Neural progenitor cell (in vitro differentiated cells): ENCODE measurements at places on chromosomes 1 and 21.

- no peak overlapping the region for H3K4me3 ChIP-seq
- H3K4me1 ChIP-seq, result no peaks in the 10 kb centered on the region
- DNase-seq, result peak; percentile 44
- H3K36me3 ChIP-seq, result no peaks in the 10 kb centered on the region
- peaks cover 100% of the 10 kb centered on the region for H3K27me3 ChIP-seq
- H3K27ac ChIP-seq, result no peak overlapping the region
Observed at GRCh38 chr1:220895412-220895946, 16.2 kb downstream of the HLX start.

DNA sequence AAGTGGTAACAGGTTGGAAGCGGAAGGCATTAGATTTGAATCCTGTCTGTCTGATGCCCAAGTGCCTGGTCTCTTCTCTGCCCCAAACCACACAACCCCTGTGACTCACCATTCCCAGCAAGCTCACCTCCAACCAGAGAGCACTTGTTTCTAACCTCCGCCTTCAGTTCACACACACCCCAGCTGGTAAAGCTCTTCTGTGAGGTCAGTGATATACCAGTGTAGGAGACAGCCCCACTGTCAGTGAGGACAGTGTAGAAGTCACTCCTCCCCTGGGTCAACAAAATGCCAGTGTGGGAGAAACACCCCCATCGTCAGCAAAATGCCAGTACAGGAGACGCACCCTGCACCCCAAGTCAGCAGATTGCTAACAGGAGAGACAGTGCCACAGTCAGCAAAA is 2.6 kb downstream of the RIMS3 start:
- H3K4me3 ChIP-seq, result no peak overlapping the region
- no peaks in the 10 kb centered on the region for H3K36me3 ChIP-seq
- H3K4me1 ChIP-seq, result peaks cover 17% of the 10 kb centered on the region
- H3K27me3 ChIP-seq, result no peaks in the 10 kb centered on the region
- no peak for DNase-seq
- H3K27ac ChIP-seq, result no peak overlapping the region

DNA sequence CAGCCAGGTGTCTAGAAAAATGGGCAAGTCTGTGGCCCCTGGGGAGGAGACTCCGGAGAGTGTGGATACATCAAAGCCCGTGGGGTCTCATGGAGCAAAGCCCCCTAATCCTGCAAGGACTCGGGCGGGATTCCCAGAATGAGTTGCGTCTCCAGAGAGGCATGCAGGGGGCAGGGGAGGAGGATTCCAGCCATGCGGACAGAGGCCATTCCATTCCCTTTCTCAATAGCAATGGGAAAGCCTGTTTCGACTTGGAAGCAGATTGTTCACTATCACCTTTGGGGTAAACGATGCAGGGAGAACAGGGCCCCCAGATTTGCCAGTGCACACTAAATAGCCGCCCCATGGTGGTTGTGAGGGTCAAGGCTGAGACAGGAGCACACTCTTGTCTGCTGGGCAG is 15.4 kb upstream of the PRDM15 start:
- H3K27me3 ChIP-seq, result no peaks in the 10 kb centered on the region
- no peak overlapping the region for H3K27ac ChIP-seq
- peaks cover 38% of the 10 kb centered on the region for H3K4me1 ChIP-seq
- no peak for DNase-seq
- no peak overlapping the region for H3K4me3 ChIP-seq

DNA sequence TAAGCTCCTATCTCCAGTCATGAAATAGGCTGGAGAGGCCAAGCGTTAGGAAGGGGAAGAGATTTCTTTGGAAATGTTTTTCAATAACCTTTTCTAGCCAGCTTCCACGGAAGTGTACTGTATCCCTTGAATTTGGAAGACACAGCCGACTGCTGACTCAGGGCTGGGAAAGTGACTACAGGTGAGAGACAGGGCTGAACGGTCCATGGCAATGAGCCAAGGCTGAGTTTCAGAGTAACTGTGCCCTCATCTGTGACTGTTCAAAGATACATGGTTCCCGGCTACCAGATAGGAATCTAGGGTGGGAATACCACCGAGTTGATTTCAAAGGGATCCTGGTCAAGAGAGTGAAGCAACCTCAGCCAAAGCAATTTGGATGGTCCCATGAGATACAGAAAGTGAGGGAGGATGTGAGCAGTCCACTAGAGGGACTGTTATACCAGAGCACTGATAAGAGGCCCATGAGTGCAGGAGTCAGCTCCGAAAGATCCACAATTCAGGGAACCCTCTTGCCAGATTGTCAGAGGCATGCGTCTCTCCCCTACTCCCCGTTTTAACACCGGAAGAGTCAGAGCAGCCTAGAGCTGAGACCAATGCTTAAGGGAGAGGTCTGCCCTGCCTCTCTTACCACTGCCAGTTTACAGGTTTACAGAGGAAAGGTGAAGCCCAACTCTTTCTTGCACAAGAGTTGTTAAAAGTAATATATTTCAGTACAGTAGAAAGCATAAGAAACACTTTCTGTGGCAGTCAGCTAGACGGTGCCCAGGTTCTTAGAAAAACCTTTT is 3.2 kb upstream of the KRTAP19-8 start:
- no peak overlapping the region for H3K27ac ChIP-seq
- no peaks in the 10 kb centered on the region for H3K4me1 ChIP-seq
- H3K27me3 ChIP-seq, result no peaks in the 10 kb centered on the region

GRCh38 chr1:221795380-221795779 is 53.5 kb upstream of the DUSP10 start:
- DNase-seq, result no peak
- no peak overlapping the region for H3K4me3 ChIP-seq
- no peaks in the 10 kb centered on the region for H3K36me3 ChIP-seq
- H3K4me1 ChIP-seq, result no peaks in the 10 kb centered on the region
- no peak overlapping the region for H3K27ac ChIP-seq
- H3K27me3 ChIP-seq, result no peaks in the 10 kb centered on the region

GRCh38 chr1:63773815-63774616 is at the start of gene ROR1:
Gene ROR1, plus strand, starts transcription at chr1:63774017.
- H3K4me3 ChIP-seq, result peak within 1 kb of the TSS; percentile 86
- H3K27ac ChIP-seq, result peak within 1 kb of the TSS; percentile 88
- H3K4me1 ChIP-seq, result peaks cover 44% of the 10 kb centered on the region
- H3K27me3 ChIP-seq, result no peaks in the 10 kb centered on the region
- H3K36me3 ChIP-seq, result no peaks in the 10 kb centered on the region
- DNase-seq, result peak; percentile 94

DNA sequence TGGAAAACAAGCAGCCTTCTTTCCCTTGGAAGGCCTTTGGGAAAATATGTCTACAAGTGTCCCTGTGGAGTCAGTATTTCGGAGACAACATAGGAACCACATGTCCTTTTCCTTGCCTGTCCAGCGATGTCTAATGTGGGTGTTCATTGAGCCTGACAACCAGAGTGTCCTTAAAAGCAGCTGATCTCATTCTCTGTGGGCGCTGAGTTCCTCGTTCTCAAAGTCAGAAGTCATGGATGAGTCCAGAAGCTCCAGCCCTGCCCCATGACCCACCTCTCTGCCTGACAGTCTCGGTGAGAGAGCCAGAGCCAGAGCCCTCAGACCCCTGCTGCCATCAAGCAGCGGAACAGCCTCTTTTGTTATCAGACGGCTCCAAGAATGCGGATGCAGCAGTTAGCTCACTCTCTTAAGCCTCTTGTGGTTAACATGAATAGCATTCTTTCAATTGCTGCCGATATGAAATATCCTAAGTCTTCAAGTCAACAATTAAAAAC is 329.2 kb downstream of the TGFB2 start:
- DNase-seq, result peak; percentile 88
- H3K36me3 ChIP-seq, result no peaks in the 10 kb centered on the region
- no peaks in the 10 kb centered on the region for H3K27me3 ChIP-seq
